ENCODE measurements at places on chromosomes 1 and 21. TPM values are rescaled to one million over a fixed set of nuclear protein-coding genes. Genes with fewer than 3 reads are reported as not detected.

DNA sequence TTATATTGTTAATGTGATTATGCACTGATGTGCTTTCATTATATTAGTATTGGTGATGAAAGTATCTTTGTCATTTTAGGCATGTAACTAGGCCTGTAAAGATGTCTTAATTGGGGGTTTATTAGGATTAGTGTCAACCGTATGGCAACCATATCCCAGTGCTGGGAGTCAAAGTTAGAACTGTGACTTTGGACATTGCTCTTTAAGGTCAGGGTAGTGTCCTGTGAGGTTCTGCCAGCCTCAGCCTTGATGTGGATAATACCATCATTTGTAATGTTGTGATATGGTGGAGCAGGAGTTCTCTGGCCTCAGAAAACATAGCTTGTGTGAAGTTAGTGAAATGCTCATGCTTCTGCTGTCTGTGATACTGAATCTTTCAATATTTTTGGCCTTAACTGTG, 59.4 kb downstream of the LAMC1 start:
- H3K4me3 ChIP-seq, result no peak overlapping the region
- H3K36me3 ChIP-seq, result no peaks in the 10 kb centered on the region
- no peak for DNase-seq

- no peaks in the 10 kb centered on the region for H3K36me3 ChIP-seq
- H3K27me3 ChIP-seq, result no peaks in the 10 kb centered on the region
- no peak for DNase-seq
- H3K4me1 ChIP-seq, result no peaks in the 10 kb centered on the region
These were observed 648.9 kb downstream of the KIF26B start for GRCh38 chr1:245803666-245804037.

- H3K4me3 ChIP-seq, result peak overlapping the region; percentile 98
- peak overlapping the region; percentile 93 for H3K27ac ChIP-seq
- H3K36me3 ChIP-seq, result peaks cover 7% of the 10 kb centered on the region
- peak; percentile 43 for DNase-seq
- H3K4me1 ChIP-seq, result peaks cover 69% of the 10 kb centered on the region
- H3K27me3 ChIP-seq, result no peaks in the 10 kb centered on the region
These were observed 522 bp downstream of the TMEM59 start for GRCh38 chr1:54052431-54052933.

- no peak overlapping the region for H3K27ac ChIP-seq
- no peaks in the 10 kb centered on the region for H3K4me1 ChIP-seq
- no peaks in the 10 kb centered on the region for H3K27me3 ChIP-seq
These were observed 334.7 kb upstream of the PRMT6 start for GRCh38 chr1:106721790-106722189.

GRCh38 chr1:16631248-16632043, 18.1 kb upstream of the NBPF1 start:
- peaks cover 75% of the 10 kb centered on the region for H3K36me3 ChIP-seq
- no peak overlapping the region for H3K27ac ChIP-seq
- H3K4me1 ChIP-seq, result no peaks in the 10 kb centered on the region
- DNase-seq, result no peak
- no peaks in the 10 kb centered on the region for H3K27me3 ChIP-seq

GRCh38 chr1:157992031-157992832, 1.2 kb upstream of the KIRREL1 start:
- peak; percentile 13 for DNase-seq
- no peak overlapping the region for H3K27ac ChIP-seq
- no peaks in the 10 kb centered on the region for H3K36me3 ChIP-seq
- H3K4me3 ChIP-seq, result no peak overlapping the region
- H3K27me3 ChIP-seq, result peaks cover 16% of the 10 kb centered on the region
- H3K4me1 ChIP-seq, result peaks cover 4% of the 10 kb centered on the region

DNA sequence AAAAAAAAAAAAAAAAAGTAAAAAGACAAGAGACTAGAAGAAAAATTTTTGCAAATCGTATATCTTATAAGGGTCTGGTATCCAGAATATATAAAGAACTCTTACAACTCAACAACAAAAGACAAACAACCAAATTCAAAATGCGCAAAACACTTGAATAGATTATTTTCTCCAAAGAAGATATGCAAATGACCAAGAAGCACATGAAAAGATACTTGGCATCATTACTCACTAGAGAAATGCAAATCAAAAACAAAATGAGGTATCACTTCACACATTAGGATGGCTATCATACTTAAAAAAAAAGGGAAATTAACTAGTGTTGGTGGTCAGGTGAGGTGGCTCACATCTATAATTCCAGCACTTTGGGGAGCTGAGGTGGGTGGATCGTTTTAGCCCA, 12.0 kb upstream of the SLC2A5 start:
- H3K27ac ChIP-seq, result no peak overlapping the region
- peaks cover 12% of the 10 kb centered on the region for H3K27me3 ChIP-seq
- H3K36me3 ChIP-seq, result no peaks in the 10 kb centered on the region
- no peak overlapping the region for H3K4me3 ChIP-seq

DNA sequence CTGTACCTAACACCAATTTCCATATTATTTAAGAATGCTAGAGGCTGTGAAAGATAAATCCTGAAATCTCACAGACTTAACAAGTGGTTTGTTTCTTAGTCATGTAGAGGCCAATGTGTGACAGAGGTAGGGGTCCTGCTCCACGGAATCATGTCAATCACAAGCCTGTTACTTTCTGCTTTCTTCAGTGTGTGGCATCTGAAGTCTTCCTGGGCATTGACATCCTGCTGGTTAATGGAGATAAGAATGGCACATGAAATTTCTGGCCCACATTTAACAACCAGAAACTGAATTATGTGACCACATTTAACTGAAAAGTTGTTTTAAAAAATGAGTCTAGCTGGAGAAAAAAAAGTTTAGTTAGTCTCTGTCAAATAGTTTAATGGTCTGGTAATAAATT, 68.3 kb upstream of the PLA2G4A start:
- no peaks in the 10 kb centered on the region for H3K36me3 ChIP-seq
- no peak for DNase-seq
- H3K4me3 ChIP-seq, result no peak overlapping the region

DNA sequence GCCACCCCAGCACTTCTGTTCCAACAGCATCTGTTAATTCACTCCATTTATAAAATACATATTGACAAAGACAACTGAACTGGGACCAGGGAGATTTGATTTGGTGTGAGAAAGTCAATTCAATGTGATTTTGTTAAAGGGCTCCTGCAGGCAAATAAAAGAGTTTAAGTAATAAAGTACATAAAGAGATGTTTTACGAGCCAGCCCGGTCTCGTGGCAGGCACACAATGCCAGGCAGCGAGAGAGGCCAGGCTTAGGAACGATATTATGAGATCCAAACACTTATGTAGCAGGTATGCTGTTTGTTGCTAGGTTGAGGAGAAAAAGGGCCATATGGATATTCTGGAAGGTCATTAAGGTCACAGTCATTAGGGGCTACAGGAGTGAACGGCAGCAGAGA, 227.1 kb downstream of the KCTD3 start:
- H3K27me3 ChIP-seq, result no peaks in the 10 kb centered on the region
- DNase-seq, result no peak
- H3K27ac ChIP-seq, result no peak overlapping the region
- no peaks in the 10 kb centered on the region for H3K4me1 ChIP-seq
- no peaks in the 10 kb centered on the region for H3K36me3 ChIP-seq

DNA sequence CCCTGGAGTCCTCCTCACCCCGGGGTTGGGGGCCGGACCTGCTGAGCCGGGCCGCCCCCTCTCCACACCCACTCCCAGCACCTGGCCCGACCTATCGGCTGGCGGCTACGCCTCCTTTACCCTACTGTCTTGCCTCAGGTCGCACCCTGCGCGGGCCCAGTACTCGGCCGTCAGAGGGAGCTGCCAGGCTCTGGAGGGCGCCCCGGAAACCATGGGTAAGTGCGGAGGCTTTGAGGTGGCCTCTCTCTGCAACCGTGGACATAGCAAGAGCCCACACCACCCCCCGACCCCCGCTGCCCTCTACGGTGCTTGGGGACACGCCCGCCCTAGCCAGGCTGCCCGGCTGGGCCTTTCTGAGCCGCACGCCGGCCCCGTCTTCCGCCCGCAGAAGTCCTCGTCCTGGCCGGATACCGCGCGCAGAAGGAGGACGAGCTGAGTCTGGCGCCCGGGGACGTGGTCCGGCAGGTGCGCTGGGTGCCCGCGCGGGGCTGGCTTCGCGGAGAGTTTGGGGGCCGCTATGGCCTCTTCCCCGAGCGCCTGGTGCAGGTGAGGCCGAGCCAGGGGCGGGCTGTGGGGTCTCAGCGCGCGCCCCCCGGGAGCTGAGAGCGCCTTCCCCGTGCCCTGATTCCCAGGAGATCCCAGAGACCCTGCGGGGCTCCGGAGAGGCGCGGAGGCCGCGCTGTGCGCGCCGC, at the start of gene SH3D21:
SH3D21 (plus strand) TSS at position 159 of the 692 bp plus-strand sequence; CDS start at position 212, 53 bp downstream.
- no peaks in the 10 kb centered on the region for H3K27me3 ChIP-seq
- H3K4me3 ChIP-seq, result peak within 1 kb of the TSS; percentile 68
- H3K4me1 ChIP-seq, result peaks cover 14% of the 10 kb centered on the region
- peak within 1 kb of the TSS; percentile 80 for H3K27ac ChIP-seq
- peak; percentile 42 for DNase-seq
- peaks cover 24% of the 10 kb centered on the region for H3K36me3 ChIP-seq

- peaks cover 5% of the 10 kb centered on the region for H3K27me3 ChIP-seq
- H3K4me3 ChIP-seq, result no peak overlapping the region
These were observed 30.7 kb downstream of the SYT2 start for GRCh38 chr1:202679406-202680177.

GRCh38 chr21:16378525-16378924, 648.7 kb downstream of the USP25 start:
- no peaks in the 10 kb centered on the region for H3K36me3 ChIP-seq
- no peak overlapping the region for H3K27ac ChIP-seq
- H3K27me3 ChIP-seq, result no peaks in the 10 kb centered on the region

GRCh38 chr1:234321231-234321630, 52.0 kb upstream of the COA6 start:
- no peak for DNase-seq
- H3K4me3 ChIP-seq, result no peak overlapping the region
- H3K36me3 ChIP-seq, result no peaks in the 10 kb centered on the region
- no peaks in the 10 kb centered on the region for H3K27me3 ChIP-seq
- H3K27ac ChIP-seq, result no peak overlapping the region

DNA sequence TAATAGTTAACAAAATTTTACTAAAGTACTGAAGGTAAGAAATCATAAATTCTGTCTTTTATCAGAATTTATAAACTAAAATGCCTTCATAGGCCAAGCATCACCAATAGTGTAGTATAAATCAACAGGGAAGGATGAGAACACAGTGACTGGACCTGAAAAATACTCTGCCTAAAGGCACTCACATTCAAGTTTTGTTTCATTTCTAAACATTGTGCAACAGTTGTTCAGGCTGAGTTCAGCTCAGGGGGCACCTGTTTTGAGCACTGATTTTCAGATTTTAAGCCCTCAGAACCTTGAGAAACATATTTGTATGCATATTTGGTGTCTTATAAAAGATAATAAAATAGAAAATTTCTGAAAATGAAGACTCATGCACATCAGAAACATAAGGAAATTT, 12.4 kb downstream of the ACBD6 start:
- H3K36me3 ChIP-seq, result peaks cover 8% of the 10 kb centered on the region
- no peaks in the 10 kb centered on the region for H3K4me1 ChIP-seq
- H3K4me3 ChIP-seq, result no peak overlapping the region
- DNase-seq, result no peak
- no peaks in the 10 kb centered on the region for H3K27me3 ChIP-seq
- H3K27ac ChIP-seq, result no peak overlapping the region

DNA sequence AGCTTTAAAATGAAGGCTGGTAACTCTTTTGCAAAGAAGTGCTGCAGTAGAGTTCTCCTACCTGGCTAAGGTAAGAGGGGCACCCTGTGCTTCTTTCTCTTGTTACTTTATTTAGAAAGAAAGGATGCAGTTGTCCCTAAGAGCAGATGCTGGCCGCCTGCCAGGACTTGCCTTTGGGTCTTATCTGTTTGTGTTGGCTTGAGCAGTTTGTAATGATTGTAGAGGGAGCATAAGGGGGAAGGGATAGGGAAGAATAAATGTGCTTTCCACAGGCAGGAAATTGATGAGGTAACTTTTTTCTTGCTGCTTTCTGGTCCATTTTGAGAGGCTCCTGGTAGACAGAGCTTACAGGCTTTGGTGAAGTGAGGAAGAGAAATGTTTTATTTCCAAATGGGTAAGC, 229.6 kb downstream of the HHAT start:
- no peaks in the 10 kb centered on the region for H3K36me3 ChIP-seq
- no peaks in the 10 kb centered on the region for H3K4me1 ChIP-seq
- no peak overlapping the region for H3K4me3 ChIP-seq
- H3K27me3 ChIP-seq, result no peaks in the 10 kb centered on the region

The LHX4 gene
- not detected for total RNA-seq

The DYNLT5 gene
- total RNA-seq, result not detected

The IFI44 gene
- total RNA-seq, result 53.9 TPM

The PGBD5 gene
- total RNA-seq, result not detected

The LRRC7 gene
- 0.15 TPM for total RNA-seq
